ENCODE measurements at places on chromosomes 7 and 10.

GRCh38 chr7:80312139-80312661, 177.6 kb downstream of the GNAI1 start:
- peak; percentile 64 for DNase-seq

DNA sequence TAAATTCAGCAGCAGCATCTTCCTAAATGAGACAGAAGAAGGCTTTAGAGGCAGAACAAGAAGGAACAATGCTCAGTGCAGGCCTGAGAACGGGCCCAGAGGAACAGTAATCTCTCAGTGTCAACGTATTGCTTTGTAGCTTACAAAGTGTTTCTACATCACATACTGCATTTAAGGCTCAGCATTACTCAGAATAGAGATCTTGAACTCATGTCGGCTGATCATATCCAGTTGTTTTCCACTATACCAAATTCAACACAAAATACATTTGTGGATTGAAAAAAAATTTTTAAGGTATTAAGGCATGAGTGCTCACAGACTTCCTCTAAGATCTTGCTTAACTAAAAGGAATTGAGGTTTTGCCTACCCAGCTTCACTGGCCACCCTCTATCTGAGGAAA, 325.1 kb downstream of the HPSE2 start:
- DNase-seq, result no peak

GRCh38 chr7:121384265-121384664, 11.8 kb downstream of the FAM3C start:
- DNase-seq, result no peak

DNA sequence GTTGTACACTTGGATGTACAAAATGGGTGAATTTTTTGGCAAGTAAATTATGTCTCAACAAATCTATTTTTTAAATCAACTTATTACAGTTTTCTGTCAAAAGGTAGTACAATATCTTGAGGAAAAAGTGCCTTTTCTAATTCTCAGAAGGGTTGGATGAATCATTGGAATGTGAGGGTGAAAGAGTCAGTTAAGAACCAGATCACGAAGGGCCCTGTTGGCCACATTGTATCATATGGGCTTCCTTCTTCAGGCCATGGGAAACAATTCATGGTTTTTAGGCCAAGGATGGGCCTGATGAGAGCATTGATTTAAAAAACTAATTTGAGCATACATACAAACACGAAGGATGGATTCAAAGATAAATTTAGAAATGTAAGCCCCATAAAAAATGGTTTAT, 503.7 kb downstream of the TNS3 start:
- DNase-seq, result no peak

DNA sequence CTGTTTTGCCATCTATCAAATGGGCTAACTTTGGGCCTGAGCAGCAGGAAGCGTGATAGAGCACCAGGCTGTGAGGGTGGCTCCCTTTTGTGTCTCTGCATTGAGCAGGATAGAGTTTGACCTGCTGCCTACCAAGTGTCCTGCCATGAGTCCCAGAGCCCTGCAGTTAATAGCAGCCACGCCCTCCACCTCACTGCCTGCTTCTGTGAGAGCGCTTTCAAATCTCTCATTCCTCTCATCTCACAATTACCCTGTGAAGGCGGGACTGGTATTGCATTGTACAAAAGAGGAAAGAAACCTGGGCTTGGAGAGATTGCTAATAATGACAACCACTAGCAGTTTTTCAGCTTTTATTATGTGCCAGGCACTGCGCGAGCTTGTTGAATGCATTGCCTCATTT, 39.9 kb downstream of the UNC5B start:
- DNase-seq, result no peak

DNA sequence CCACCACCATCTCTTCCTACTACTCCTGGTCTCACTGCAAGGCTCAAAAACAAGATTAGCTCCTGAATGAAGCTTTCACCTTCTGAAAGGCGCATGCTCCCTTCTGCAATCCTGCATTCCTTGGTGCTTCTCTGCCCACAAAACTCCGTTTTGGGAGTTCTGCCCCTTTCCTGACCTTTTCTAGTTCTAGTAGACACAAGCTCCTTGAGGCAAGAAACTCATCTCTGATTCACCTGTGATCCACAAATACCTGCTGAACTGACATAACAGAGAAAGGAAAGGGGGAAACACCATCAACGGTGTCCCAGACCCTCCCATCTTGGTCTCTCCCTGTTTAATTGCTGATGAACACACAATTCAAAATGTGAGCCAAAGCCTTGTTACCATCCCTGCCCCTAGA, 64.0 kb upstream of the EGR2 start:
- DNase-seq, result no peak

DNA sequence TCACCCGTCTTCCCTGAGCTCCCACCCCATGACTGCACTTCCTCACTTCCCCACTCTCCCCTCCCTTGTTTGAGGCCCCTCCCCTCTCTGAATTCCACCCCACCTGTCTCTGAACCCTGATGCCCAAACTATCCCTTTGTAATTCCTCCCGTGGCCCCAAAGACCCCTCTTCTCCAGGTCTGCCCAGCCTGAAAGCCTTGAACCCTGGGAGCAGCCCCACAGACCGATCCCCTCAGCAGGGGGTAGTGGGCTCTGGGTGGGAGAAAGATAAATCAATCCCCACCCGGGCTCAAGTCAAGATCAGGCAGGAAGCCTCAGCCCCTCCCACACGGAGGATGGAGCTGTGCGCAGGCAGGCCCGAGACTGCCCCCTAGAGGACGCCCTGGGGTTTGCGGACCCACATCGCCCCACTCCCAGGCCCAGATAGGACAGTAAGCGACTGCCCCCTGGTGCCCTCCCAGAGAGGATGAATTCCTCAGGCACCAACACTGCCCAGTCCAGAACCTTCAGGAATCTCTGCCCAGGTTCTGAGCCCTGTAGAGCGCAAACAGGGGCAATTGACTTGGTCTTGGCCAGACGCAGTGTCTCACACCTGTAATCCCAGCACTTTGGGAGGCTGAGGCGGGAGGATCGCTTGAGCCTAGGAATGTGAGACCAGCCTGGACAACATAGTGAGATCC, 11.7 kb downstream of the HSPB1 start:
- DNase-seq, result peak; percentile 81

GRCh38 chr10:116705498-116705897, 36.9 kb downstream of the HSPA12A start:
- no peak for DNase-seq

- DNase-seq, result no peak
Measured at GRCh38 chr7:47185839-47186238, 396.1 kb downstream of the TNS3 start.

- no peak for DNase-seq
Measured at GRCh38 chr7:155312633-155313032, 15.0 kb downstream of the INSIG1 start.

DNA sequence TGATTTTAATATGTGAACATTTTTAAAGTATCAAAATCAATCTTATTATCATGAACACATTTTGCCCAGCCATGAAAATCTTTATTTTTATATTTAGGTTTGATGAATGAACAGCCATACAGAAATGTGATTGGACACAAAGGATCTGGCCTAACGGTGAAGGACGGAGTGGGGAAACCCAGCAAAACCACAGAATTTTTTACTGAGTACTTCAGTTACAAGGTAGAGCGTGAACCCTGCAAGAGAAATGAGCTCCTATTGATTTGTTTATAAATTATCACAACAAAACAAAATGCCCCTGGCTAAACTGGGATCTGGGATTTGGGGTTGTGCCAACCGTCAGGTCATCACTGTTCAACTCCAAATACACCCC, 118.8 kb downstream of the JAZF1 start:
- no peak for DNase-seq

- DNase-seq, result no peak
Measured at GRCh38 chr7:132881317-132881716, 200.6 kb downstream of the CHCHD3 start.

DNA sequence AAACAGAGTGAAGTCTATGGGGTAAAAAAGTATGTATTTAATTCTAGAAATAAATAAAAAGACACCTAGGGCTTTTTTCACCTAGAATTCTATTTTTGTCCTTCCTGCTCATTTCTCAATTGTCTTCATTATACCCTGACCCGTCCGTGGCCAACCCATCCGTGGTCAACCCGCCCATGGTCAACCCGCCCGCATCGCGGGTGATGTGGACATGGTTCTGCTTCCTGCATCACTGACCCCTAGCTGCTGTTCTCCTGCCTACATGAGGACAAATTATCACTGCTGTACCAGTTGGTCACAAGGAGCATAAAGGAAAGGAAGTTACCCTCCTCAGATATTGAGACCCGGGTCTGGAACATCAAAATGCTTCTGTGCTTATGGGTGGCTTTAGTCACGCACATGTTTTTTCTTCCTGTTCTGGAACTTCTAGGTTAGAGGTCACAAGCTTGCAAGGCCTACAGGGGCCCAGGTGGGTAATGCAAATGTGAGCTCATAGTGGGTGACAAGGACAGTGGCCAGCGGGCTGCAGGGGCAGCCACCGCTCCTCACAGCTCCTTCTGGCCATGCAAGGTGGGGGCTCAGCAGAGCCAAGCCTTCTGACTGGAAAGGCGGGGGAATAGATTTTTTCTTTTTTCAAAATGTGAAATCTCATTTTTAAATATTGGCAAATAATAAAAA, 15.5 kb downstream of the CAMK2G start:
- no peak for DNase-seq

DNA sequence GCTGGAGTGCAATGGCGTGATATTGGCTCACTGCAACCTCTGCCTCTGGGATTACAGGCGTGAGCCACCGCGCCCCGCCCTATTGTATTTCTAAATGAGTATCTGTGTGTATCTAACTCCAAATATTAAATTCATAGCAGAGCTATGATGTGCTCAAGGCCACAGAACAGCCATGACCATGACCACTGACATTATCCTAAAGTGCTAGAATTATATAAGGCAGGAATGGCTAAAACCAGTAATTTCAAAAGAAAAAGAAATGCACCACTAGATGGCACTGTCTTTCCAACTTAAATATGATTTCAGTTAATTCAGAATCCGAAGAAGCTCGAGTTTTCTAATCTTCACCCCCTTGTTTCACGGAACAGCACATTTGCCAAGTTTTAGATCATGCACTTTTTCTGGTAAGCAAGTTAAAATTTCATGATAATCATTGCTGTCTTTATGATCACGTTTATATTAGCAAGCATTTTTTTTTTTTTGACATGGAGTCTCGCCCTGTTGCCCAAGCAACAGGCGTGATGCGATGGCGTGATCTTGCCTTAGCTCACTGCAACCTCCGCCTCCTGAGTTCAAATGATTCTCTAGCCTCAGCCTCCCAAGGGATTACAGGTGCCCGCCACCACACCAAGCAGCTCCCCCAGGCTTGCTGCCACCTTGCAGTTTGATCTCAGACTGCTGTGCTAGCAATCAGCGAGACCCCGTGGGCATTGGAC, 65.3 kb downstream of the OR13A1 start:
- peak; percentile 47 for DNase-seq

- DNase-seq, result no peak
Measured at GRCh38 chr10:95478935-95479334, 82.2 kb downstream of the SORBS1 start.

DNA sequence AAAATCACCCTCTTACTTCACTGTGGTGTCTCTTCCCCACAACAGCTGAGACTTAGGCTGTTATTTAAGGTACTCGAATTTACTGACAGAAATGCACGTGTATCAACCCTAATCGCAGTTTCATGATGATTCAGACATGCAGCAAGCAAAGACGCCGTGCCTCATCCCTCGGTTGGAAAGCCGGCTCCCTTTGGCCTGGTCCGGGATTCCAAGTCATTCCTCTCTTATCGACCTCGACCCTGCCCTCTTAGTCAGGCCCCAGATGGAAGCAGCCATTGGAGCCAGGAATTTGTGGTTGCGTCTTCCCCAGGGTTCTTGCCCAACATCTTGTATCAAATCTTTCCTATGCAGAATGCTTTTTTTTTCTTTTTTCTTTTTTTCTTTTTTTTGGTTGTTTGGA, 229.5 kb downstream of the GATA3 start:
- no peak for DNase-seq

GRCh38 chr7:20193242-20193777, 23.9 kb downstream of the MACC1 start:
- DNase-seq, result no peak

Measured in NCI-H748 treated with DMSO at 0.1 percent for 48 hours (cell line).